ENCODE measurements at places on chromosomes 2 and 18.
A peak's percentile ranks its signal among the peaks of the same experiment; 100 is the strongest.

- DNase-seq, result no peak
Observed at GRCh38 chr18:23526501-23527063, 23.3 kb downstream of the RMC1 start.

DNA sequence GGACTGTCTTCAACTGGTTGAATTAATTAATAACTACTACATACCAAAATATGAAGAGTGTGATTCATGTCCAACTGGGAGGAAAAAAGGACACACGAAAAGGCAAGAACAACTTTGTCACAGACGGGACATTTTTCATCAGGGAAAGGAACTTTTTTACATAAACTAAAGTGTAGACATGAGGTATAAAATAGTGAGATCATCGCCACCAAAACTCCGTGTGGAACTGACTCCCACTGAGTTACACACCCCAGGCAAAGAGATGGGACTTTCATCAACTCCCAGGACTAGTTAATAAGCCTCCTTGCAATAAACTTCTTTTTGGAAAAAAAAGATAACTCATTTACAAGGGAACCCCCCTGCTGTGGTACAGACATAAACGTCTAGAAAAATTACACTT, 12.9 kb upstream of the NMI start:
- no peak for DNase-seq

DNA sequence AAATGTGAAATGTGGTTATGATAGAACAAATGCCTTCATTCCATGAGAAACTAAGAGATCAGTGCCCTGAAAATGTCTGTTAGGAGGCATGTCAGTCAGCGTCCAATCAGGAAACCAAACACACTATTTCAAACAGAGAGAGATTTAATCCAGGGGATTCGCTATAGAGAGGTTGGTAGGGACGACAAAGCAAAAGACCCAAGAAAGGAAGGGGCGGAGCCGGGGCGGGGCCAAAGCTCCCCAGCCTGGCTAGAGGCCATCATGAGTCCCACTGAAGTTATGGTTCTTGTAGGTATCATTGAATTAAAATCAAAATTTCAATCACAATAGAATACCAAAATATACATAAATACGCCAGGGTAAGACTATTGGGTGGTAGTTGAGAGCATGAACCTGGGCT, 32.9 kb upstream of the RNF149 start:
- no peak for DNase-seq

GRCh38 chr2:118246079-118246478, 157.8 kb downstream of the INSIG2 start:
- DNase-seq, result no peak

DNA sequence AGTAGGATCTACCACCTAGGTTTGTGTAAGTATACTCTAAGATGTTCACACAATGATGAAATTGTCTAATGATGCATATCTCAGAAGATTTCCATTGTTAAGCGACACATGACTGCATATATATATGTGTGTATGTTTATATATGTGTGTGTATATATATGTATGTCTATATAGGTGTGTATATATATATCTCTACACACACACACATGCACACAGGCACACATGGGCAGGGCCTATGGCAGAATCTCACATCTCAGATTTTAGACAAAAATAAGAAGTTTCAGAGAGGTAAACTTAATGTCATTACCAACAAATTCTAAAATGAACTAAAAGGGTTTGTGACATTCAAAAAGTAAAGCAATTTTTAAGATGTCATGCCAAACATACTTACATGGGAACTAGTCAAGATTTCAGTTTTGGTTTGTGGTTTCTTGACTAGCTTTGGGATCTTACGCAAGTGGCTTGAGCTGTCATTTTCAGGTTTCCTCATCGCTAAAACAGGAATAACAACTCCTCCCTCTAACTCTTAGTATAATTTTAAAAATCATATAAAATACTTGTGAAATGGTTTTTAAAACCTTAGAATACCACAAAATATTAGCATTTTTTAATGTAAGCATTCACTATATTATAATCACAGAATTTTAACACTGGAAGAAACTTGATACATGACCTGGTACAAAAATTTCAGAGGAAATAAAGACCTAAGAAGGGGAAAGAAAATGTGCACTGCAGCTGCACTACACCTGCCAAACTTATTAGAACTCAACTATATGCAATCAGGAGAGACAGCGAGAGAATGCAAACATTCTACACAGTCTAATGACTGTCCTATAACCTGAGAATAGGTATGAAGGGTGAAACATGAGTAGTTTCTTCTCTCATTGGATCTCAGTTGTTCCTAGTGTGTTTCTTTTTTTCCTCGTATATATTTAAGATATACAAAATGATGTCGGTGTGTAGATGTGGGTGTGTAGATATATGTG, 75.7 kb downstream of the TTC21B start:
- no peak for DNase-seq

DNA sequence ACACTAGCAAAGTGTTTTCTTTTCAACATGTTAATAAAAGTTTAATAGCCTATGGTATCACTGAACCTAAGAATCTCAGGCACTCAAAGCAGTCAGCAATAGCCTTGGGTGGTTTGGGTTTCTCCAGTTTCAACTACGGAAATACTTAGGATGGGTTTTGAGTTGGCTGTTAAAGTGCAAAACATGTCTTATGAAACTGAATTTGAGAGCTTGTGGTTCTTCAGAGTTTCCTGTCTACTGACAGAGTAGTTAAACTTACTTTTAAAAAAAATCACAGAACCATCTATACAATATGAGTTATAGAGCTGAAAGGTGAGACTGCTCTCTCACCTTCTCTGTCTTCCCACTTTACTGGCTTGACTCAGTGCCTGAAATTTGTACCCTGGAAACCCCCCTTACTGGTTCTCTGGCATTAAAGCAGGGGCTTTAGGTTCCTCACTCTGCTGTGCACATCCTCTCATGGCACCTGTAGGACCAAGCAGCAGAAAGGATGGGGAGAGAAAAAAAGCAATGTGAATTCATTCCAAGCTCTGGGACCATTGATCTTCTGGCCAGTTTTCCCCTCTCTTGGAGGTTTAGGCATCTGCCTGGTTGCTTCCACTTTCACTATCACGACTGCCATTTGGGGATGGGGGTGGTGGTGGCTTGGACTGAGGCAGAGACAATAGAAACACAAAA, 18.1 kb downstream of the CCDC141 start:
- no peak for DNase-seq

DNA sequence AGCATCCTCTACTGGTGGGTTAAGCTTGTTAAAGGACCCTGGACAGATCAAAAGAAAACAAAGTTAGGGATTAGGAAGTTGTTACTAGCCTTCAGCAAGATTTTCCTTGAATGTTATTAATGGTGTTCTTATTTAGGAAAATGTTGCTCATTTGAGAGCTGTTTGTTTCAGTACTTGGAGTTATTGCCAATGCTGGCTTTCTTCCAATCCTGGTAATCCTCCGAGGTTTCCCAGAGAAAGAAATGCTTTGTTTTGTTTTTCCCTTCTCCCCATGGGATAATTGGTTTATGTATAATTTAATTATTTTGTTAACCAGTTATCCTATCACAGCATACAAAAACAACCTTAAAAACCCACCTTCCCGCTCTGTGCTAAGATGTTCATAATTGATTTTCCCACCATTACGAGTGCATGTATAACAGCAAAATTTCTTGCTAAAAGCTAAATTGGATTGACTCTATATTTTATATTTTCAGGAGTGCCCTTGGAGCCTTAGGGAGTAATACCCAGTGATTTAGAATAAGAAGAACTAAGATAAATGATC, 79.8 kb downstream of the MGAT5 start:
- no peak for DNase-seq

DNA sequence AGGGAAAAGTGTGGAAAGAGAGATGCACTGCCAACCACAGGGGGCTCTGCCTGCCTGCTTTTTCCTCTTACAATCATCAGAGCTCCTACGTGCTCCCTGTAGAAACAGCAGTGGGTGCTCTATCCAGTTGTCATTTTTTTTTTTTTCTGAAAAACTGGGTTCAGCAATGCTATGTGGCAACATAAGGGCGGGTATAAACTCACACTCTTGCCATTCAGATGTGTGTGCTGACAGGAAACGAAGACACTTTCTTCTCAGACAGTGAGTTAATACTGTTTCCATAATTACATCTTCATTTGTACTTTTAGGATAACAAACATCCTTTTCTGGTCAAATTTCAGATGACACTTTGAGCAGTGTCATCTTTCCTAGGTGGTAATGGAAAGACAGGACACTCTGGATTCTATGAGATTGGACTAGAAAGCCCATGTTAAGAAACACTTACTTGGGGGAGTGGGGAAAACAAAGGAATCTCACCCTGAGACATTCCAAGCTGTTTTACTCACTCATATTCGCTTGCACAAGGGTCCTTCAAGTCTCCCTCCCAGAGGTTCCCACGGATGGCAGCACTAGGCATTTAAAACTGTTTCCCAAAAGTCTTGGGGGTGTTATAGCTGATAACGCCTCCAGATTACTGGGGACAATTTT, 41.3 kb downstream of the CCDC93 start:
- no peak for DNase-seq

DNA sequence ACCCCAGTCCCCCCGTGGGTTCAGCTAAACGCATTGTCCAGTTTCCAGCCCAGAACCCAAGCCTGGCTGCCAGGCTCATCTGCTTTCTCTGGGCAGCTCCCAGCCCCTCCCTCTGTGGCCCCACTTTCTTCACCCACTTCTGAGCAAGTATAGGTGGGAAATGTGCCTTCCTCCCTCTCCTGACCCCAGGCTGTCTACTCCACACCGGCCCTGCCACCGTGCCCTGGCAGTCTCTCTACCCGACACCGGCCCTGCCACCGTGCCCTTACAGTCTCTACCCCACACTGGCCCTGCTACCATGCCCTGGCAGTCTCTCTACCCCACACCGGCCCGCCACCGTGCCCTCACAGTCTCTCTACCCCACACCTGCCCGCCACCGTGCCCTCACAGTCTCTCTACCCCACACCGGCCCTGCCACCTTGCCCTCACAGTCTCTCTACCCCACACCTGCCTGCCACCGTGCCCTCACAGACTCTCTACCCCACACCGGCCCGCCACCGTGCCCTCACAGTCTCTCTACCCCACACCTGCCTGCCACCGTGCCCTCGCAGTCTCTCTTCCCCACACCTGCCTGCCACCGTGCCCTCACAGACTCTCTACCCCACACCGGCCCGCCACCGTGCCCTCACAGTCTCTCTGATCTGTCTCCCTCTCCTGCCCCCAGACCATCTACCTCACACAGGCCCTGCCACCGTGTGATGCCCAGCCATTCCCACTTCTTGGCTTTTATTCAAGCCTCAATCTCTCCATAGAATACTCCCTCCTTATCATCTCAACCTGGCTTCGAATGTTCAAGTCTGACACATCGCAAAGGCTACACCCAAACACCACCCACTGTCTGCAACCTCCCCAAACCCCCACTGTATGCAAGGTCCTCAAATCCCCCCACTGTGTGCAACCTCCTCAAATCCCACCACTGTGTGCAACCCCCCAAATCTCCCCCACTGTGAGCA, 108.9 kb downstream of the TPO start:
- DNase-seq, result no peak

GRCh38 chr2:212646698-212647366, 108.2 kb upstream of the ERBB4 start:
- no peak for DNase-seq

DNA sequence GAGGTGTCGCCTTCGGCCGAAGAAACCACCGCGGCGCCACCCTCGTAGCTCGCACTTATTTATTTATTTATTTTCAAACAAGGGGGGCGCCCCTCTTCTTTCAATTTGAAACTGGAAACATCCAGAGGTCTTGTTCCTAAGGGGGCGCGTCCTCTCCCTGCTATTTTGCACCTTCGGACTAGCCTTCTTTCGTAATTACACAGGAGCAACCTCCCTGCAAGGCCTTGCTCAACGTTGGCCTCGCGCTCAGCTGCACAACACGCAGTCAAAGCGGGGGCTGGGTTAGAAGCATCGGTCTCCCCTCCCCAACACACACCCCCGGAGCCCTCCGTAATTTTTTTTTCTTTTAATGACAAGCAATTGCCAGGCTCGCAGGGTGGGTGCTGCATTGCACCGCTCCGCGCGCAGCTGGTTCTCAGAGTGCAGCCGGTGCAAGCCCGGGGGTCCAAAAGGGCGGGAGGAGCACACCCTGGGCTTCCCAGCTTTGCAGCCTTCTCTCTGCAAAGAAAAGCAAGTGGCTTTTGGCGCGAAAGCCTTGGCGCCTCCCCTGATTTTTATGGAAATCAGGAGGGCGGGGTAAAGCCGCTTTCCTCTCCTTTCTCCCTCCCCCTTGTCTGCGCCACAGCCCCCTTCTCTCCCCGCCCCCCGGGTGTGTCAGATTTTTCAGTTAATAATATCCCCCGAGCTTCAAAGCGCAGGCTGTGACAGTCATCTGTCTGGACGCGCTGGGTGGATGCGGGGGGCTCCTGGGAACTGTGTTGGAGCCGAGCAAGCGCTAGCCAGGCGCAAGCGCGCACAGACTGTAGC, at the start of gene MYCN:
Gene MYCN, plus strand, starts transcription at position 697 of the 807 bp plus-strand sequence. CDS start 1,515 bp downstream, outside the sequence.
- no peak for DNase-seq

GRCh38 chr2:241358470-241358869, 2.4 kb downstream of the FARP2 start:
- no peak for DNase-seq

- no peak for DNase-seq
Observed at GRCh38 chr18:31229829-31230228, 67.2 kb upstream of the DSC1 start.

DNA sequence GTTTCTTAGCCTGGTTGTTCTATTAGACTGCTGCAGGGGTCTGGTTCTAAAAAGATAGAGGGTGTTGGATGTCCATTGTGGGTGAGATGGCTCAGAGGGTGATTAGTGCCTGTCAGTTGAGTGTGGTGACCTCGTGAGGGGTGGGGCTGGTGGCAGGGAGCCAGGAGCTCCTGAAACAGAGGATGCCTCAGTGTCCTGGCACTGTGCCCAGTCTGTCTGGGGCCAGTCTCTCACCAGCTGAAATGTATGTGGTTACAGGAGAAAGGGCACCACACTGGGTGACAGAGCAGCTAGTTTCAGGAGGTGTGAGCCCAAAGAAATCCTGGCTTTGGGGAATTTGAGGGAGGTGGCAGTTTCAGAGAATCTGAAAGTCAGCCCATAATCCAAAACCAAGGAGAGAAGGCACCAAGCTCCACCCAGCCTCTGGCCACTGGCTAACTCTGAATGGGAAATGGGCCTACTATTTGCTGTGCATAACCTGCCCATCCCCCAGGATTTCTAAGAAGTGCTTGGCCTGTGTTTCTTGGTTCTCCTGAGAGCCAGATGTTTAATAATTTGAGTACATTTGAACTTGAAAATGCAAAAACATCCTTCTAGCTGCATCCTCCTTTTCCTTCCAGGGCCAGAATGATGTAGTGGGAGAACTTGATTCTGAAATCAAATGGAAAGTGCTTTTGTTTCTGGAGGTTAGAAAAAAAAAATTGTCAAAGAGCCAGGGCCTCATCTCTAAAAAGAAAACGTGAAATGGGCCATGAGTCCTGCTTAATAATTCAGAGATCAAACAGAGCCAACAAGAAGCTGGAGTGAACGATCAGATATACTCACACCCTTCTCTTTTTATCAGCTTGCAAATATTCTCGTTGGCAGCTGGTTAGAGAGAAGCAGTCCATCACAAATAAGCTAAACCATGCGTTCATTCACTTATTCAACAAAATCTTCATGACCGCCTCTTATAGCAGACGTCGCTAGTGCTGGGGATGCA, 92.3 kb downstream of the B3GNT2 start:
- DNase-seq, result peak; percentile 97

DNA sequence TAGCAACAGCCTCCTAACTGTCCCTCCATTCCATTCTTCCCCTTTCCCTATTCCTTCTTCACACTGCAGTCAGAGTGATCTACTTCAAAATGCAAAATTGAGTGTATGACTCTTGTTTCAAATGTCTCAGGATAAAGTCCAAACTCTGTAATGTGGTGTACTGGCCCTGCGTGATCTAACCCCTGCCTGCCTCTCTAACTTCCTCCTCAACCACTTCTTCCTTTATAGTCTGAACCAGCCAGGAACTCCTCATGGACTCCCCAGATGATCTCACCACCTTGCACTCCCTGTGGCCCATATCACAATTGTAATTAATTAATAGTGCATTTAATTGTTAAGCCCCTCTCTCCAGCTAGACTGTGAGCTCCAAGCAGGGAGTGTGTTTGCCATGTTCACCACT, 3.1 kb upstream of the B3GNT2 start:
- DNase-seq, result no peak
